ENCODE measurements at places on chromosomes 3 and 15. TPM values are rescaled to one million over a fixed set of nuclear protein-coding genes. Genes with fewer than 3 reads are reported as not detected.

Gene LRRC31
- total RNA-seq, result not detected

Gene CFAP161
- total RNA-seq, result not detected

Gene WDR93
- not detected for total RNA-seq

Gene ZNF717
- 12.5 TPM for total RNA-seq

Gene CCDC80
- total RNA-seq, result not detected

Gene PRTG
- total RNA-seq, result not detected

Gene SLC9A9
- 16.4 TPM for total RNA-seq

Gene GCSAM
- 9.3 TPM for total RNA-seq

Data from activated CD4-positive, alpha-beta T cell treated with anti-CD3 and anti-CD28 coated beads, Interleukin-2, amount 10 ng/mL, durations not matched to agents 7 days and 5 days (primary cell).